ENCODE measurements at places on chromosomes 5 and 9.
A peak's percentile ranks its signal among the peaks of the same experiment; 100 is the strongest.

DNA sequence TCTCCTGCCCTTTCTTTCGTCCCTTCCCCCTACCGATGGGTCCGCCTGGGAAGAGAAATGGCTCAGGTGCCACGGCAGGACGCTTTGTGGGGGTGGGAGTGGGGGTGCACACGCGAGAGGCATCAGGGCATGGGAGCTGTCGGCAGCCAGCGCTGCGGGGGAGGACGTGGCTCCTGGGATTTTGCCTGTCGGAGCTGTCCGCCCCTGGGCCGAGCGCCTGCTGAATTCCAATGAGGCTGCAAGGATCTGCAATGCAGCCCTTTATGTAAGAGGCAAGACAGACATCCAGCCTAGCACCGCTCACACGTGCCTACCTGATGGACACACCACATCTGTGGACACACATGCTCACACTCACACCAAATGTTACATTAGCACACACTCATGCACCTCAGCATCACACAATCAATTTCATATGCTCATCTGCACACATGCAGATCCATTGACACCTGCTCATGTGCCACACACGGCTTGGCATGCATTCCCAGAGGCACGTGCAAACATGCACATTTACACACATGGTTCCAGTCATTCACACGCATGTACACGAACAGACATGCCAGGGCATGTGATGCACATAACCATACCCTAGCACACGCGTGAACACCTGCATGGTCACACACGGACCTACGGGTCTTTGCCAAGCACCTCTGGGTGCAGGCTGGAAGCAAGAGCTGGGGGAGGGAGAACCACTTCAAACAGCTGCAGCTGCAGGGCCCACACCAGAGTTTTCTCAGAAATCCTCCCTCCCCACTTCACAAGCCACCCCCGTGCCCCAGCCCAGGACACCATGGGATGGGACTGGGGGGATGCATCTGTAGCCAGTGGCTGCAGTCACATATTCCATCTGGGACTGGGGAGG is 1.4 kb downstream of the GRIN1 start:
- DNase-seq = no peak

DNA sequence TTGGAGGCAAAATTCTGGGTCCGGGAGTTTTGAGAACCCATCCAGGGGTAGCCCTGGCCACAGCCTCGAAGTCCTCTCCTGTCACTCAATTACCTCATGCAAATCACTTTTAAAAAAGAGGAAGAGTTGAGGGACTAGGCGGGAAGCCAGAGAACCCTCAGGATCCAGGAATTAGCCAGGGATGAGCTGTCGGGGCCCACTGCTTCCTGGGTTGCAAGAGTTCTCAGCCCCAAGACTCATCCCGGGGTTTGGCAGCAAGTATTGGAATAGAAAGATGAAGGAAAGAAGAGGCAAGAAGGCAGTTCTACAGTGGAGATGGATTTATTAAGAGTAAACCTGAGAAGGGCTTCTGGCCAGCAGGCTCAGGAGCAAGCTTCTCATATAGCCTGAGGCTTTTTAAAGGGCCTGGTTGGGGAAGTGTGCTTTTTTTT is 25.6 kb downstream of the C9orf50 start:
- no peak for DNase-seq

DNA sequence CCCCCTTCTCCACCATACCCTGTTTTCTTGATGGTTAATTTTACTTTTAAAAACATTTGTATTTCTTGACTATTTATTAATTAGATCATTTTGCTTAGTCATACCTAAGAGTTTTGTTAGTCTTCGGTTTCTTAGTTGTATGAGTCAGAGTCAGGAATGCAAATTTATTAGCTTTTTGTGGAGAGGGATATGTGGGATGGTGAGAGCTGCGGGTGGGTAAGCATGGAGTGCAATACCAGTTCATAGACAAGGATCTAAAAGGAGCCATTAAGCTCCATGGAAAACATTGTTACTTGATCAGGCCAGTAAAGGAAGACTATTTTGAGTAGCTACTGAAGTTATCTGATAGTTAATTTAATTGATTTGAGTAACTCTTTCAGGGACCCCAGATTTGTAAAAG is 77.5 kb downstream of the ZSWIM6 start:
- no peak for DNase-seq

GRCh38 chr9:125161284-125161918 is 18.1 kb upstream of the SCAI start:
- DNase-seq = no peak

- no peak for DNase-seq
Observed at GRCh38 chr5:97627272-97627671, 444.2 kb upstream of the RIOK2 start.

DNA sequence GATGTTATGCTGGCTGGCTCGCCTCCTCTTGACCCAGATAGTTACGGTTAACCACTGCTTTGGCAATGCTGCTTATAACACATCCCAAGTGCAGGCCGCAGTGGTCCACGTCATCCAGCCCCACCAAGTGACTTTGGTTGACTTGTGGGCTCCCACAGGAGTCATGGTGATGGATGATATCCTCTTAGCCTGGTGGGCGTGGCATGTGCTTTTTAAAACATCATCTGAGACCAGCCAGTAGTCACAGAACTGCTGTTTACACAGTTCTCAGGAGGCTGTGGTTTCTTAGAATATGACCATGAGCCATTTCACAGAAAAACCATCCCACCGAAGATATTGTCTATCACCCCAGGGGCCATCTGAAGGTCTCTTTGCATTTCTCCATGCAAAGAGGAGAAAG is 216.9 kb downstream of the SH3GL2 start:
- DNase-seq = no peak

GRCh38 chr5:125150041-125150669 is 403.7 kb upstream of the ZNF608 start:
- DNase-seq = no peak

- no peak for DNase-seq
Observed at GRCh38 chr9:98144076-98144475, 25.1 kb upstream of the TRIM14 start.

GRCh38 chr5:96370976-96371375 is 62.1 kb downstream of the PCSK1 start:
- DNase-seq = no peak

DNA sequence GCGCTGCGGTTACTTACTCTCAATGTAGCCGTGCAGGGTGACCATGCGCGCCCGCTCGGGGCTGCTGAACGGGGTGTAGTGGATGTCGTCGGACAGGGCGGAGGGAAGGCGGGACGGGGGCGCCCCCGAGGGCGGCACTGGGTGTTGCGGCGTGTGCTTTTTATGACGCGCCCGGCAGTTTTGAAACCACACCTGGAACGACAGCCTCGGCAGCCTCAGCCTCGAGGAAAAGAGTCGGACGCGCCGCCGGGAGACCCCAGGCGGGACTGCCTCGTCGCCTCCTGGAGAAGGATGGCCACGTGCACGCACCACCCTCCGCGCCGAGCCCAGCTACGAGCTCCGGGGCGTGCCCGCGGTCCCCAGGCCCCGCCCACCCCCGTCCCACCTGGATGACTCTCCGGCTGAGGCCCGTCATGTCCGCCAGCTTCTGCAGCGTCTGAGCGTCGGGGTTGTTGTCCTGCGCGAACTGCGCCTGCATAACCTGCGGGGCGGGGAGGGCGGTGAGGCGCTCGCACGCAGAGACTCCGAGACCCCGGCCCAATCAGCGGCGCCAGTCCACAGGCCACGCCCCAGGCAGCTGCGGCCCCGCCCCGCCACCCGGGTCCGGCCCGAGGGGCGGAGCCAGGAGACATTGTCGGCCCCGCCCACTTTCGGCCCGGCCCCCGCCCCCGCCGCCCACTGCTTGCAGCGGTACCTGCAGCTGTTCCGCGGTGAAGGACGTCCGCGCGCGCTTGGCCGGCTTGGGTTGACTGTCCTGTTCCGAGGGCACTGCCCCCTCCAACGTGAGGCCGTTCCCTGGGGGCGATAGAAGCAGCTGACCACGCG is 15.0 kb downstream of the LHX6 start:
- peak; percentile 6 for DNase-seq
